ENCODE measurements at places on chromosomes 13 and 19. TPM values are rescaled to one million over a fixed set of nuclear protein-coding genes. Genes with fewer than 3 reads are reported as not detected.
A peak's percentile ranks its signal among the peaks of the same experiment; 100 is the strongest.

DNA sequence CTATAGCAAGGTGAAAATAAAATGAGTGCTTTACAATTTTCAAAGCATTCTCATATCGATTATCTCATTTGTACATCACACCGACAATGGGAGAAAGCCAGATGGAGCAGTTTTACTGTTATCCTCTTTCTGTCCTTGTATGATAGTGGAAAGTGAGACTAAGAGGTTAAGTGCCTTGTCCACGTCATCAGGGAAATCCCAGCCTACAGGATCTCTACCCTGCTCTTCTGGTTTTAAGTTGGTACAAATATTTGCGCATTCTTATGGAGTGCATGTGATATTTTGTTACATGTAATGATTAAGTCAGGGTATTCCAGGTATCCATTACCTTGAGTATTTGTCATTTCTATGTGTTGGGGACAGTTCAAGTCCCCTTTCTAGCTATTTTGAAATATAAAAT lies 12.4 kb upstream of the ENOX1 start:
- DNase-seq = peak; percentile 76

DNA sequence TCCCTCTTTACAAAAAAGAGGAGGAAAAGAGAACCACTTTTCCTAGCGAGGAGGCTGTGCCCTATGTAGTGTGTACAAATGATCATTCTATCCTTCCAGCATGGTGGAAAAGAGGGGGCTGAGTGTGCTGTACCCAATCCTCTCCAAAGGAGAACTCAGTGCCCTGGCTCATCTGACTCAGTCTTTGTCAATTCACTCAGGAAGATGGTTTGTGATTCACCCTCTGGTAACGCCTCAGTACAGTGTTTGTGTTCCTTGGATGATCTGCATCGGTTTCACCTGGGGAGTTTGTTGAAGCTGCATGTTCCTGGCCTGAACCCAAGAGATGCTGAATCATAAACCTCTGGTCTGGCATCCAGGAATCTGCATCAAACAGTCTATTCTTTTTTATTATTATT lies 18.3 kb upstream of the ENOX1 start:
- no peak for DNase-seq

Gene ERICH6B
- not detected for total RNA-seq

DNA sequence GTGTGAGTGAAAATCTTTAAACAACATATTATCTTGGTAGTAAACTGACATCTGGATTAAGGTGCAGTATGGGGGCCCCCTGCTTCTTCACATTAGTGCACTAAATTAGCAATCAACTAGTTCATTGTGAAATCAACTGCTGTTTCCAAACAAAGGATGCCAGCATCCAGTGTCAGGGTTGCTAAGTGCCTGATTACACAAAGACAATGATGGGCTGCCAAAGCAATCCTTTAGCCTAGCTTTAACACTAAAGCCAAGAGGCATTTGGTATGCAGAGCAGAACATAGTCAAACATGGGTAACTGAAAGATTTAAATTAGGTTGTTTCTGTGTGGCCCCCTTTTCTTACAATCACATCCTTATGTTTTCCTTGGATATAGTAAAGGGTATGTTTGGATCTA lies 543.1 kb upstream of the SLITRK5 start:
- no peak for DNase-seq

DNA sequence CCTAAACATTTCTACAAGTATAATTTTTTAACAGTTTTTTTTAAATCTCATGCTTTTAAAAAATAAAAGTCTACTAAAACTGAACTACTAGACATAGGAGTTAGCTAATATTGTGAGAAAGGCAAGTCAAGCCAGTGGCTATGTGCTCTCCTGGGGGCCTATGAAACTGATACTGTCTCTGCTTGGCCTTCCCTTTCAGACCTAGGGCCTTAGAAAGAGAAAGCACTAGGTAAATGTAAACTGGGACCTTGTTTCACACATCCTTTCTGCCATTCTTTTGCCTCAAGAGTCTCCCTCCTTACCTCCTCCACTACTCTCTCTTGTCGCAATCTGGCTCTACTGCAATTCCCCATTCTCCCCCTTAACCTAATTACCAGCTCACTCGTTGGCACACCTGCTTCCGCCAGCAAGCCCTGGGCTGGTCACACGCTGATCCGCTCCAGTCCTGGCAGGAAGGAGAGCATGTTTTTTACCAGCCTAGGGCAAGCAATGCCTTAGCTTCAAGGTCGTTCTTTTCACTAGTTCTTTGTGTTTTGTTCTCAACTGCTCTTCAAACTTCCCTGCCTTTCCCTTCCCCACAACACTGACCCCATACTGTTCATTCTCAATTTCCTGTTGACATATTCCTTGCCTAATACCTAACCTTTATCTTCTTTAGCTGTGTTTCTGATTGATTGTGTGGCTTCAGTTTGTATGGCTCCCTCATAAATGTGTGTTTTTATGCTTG lies 23.1 kb downstream of the TBC1D4 start:
- DNase-seq = no peak

DNA sequence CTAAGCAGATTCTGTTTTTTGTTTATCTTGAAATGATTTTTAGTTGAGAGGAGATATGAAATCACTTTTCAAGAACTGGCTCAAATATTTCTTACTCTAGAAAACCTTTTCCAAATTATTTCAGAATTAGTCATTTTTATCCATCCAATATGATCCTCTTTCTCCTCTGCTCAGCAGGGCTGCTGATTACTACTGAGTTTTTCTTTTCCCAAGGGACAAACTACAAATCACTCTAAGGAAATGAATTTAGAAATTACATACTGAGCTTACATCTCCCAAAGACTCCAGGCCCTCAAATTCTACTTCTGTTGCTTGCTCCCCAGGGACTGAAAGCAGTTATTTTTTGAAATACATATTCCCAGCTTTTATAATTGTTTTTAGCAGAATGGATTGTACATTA lies 87.4 kb upstream of the UFM1 start:
- DNase-seq = no peak

Gene ANGPTL8
- total RNA-seq = not detected

GRCh38 chr19:46391296-46392251 lies 21.8 kb downstream of the CCDC8 start:
- DNase-seq = no peak

GRCh38 chr13:24274452-24275021 lies 34.8 kb upstream of the C1QTNF9 start:
- DNase-seq = no peak

GRCh38 chr13:108917581-108917980 lies 288.2 kb downstream of the MYO16 start:
- no peak for DNase-seq
